Stimulated activated CD8-positive, alpha-beta memory T cell treated with anti-CD3 and anti-CD28 coated beads, Interleukin-7, amount 100 ng/mL, for 4 hours (primary cell): ENCODE measurements at places on chromosomes 13 and 19.

DNA sequence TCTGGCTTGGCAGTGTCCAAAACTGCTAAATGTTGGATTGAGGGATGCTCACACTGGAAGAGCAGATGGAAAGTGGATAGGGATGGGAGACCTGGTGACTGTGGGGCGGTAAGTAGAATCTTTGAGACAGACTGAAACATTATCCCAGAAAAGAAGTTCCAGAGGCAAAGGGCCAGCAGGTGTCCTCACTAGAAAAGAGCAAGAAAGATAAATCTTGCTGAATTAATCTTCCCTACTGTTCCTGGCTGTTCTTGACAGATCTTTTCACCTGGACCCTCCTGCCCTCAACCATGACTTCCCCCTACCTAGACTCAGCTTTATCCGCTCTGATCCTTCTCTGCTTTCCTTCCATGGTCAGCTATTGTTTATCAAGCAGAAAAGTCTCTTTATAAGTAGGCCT, 35.0 kb upstream of the FRY start:
- DNase-seq = no peak

GRCh38 chr13:52446265-52446664, 4.2 kb downstream of the VPS36 start:
- DNase-seq = no peak

DNA sequence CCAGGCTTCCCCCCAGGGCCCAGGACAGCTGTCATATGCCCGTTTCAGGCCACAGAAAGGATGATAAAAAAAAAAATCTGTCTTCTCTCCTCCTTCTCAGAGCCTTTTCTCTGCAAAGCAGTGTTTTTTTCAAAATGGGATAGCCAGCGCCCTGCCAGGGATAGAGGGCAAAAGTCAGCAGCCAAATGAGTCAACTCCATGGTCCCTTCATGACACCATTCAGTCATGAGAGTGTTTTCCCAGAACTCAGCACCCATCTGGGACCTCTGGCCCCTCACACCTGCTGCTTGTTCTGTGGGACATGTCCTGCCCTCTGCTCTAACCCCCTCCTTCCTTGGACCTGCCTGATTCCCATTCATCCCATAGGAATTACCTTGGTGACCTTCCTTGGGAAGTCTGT, 95.0 kb downstream of the CYSLTR2 start:
- no peak for DNase-seq

GRCh38 chr13:62747629-62748028, 1332.0 kb upstream of the PCDH20 start:
- DNase-seq = no peak

GRCh38 chr19:33670398-33670797, 48.6 kb downstream of the CHST8 start:
- DNase-seq = no peak

DNA sequence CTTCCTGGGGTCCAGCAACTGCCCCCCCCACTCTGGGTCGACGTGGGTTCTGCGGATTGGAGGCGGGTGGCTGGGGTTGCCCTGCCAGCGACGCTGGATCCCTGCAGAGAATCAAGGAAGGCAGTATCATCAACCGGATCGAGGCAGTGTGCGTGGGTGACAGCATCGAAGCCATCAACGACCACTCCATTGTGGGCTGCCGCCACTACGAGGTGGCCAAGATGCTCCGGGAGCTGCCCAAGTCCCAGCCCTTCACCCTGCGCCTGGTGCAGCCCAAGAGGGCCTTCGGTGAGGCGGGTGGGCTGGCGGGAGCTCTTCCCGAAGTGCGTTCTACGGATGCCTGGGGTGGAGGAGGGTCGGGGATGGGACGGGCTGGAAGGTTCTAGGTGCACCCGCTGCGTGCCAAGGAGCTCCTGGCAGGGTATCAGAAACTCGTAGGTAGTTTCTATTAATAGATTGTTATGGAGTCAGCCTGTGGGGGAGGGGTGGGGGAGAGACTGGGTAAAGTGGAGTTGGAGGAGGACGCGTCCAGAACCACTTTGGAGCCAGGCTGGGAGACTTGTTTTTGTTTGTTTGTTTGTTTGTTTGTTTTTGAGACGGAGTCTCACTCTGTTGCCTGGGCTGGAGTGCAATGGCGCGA, 1.5 kb downstream of the GIPC3 start:
- no peak for DNase-seq

GRCh38 chr13:30998136-30999088, 66.0 kb downstream of the TEX26 start:
- DNase-seq = no peak

DNA sequence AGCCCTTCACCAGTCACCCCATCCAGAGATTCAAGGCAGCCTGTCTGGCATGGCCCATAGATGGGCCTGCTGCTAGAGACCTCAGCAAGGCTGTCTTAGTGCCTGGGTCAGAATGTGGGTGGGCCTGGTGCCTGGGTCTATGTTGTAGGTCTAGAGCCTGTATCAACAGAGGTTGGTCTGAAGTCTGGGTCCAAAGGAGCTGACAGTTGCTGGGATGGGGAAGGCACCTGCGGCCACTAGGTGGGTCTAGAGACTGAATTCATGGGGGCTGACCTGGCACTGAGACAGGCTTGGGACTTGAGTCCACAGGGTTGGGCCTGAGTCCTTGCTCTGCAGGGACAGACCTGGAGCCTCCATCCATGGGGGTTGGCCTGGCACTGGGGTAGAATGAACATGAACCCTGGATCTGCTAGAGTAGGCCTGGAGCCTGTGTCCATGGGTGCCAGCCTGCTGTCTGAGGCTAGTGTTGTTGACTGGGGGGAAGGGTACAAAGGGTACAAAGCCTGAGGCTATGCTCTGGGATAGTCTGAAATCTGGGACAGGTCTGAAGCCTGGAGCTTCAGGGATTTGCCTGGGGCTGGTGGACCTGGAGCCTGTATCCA, 516.8 kb downstream of the OLFM4 start:
- no peak for DNase-seq
